GM12892 (cell line): ENCODE measurements at places on chromosomes 2 and 18.

GRCh38 chr2:6202756-6203155 is 510.6 kb downstream of the SOX11 start:
- no peak for DNase-seq

- DNase-seq, result no peak
These were observed 75.4 kb upstream of the AQP4 start for GRCh38 chr18:26940744-26941398.

- no peak for DNase-seq
These were observed 273.5 kb downstream of the RNF144A start for GRCh38 chr2:7190587-7191324.

GRCh38 chr18:31649978-31650719 is 34.2 kb downstream of the B4GALT6 start:
- DNase-seq, result no peak

GRCh38 chr2:95328358-95329125 is 31.4 kb downstream of the KCNIP3 start:
- DNase-seq, result no peak

- no peak for DNase-seq
These were observed 1020.1 kb downstream of the TDRD15 start for GRCh38 chr2:22143840-22144239.

DNA sequence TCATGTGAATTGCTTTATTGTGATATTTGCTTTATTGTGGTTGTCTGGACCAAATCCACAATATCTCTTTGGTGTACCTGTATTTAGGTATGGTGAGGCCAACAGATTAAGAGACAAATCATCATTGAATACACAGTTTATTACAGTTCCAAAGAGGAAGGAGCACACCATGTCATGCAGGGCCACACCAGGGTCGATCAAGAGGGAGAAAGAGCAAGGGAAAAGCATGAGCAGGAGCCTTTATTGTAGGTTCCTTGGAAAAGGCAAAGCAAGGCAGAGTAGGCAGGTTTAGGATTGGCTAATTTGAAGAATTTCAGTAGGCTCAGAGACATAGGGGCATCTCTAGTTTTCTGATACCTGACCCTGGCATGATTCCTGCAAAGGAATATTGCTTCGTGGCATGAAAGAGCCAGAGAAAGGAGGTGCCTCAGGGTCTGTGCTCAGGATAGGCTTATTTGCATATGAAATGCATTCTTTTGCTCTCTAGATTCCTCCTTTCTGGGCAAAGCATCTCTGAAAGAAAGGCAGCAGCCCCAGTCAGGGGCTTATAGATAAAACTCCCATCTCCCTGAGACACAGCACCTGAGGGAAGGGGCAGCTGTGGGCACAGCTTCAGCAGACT is 214.2 kb upstream of the ERBB4 start:
- no peak for DNase-seq

DNA sequence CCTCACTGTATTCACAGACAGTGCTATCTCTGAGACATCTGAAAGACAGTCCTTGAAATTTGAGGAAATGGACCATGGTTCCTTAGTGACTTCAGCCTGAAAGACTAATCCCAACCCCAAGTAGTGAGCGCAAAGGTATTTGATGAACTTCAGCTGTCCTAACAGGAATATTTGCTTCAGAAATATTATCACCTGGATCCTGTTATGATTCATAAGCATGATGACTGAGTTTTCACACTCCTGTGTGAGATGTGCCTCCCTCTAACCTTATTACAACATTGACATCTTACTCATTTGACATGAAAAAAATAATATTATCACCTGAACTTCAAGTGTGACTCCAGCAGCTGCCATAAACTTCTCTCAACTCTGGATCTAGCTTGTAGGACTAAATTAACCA is 11.6 kb upstream of the MRPL19 start:
- DNase-seq, result no peak

DNA sequence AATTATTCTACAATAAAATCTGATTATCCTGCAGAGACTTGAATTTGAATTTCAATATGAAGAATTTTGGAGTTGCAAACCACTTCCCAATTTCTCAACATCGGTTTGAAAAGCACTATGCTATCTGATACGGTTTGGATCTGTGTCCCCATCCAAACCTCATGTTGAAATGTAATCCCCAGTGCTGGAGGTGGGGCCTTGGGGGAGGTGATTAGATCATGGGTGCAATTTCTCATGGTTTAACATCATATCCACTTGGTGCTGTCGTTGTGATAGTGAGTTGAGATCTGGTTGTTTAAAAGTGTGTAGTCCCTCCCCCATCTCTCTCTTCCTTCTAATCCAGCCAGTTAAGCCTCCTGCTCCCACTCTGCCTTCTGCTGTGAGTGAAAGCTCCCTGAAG is 205.7 kb downstream of the NBAS start:
- DNase-seq, result no peak

- no peak for DNase-seq
These were observed 16.7 kb downstream of the STK25 start for GRCh38 chr2:241491549-241492173.
